ENCODE measurements at places on chromosomes 3 and 15.

- no peak for DNase-seq
Measured at GRCh38 chr3:5005367-5005766, 26.1 kb downstream of the BHLHE40 start.

DNA sequence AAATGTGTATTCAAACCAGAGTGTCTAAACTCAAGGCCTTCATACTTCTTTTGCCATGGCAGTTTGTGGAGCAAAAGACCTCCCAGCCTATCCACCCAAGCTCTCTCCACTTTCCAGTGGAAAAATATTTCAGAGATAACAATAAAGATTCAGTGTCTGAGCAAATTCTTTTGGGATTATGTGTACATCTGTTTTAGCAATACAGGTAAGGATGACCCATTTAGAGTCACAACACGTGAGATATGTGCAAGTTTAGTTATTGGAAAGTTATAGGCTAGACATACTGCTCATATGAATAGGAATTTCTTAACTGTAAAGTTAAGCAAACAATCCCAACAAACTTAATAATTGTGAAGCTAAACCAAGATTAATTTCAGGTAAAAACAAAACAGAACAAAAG, 174.5 kb upstream of the LRIG1 start:
- DNase-seq, result no peak

DNA sequence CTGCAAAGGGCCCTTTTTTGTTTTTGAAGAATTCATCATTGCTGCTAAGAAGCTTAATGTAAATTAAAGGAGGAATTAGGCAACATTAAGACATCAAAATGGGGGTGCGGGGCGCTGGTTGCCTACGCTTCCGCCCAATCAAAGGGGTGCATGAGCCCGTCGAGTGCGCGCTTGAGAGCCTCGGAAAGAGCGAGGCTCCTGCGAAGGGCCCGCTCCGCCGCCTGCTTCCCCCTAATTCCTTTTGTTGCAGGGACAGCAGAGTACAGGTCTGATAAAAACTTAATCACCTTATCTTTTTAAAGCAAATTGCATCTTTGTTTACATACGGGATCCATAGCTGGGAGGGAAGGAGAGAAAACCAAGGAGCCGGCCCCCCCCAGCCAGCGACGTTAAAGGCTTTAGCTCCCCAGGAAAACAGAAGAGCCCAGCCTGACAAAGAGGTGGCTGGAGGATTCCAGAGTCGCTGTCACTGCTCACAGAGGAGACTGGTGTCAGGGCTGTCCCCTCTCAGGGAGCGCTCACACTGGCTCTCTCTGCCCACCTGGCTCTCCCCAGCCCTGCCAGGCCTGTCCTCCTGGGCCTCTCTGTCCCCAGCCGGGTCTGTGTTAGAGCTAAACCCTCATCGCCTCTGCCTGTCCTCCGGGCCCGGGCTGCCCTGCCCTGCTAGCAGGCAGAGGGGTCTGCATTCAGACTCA, 67.3 kb downstream of the DNAJB8 start:
- DNase-seq, result no peak

DNA sequence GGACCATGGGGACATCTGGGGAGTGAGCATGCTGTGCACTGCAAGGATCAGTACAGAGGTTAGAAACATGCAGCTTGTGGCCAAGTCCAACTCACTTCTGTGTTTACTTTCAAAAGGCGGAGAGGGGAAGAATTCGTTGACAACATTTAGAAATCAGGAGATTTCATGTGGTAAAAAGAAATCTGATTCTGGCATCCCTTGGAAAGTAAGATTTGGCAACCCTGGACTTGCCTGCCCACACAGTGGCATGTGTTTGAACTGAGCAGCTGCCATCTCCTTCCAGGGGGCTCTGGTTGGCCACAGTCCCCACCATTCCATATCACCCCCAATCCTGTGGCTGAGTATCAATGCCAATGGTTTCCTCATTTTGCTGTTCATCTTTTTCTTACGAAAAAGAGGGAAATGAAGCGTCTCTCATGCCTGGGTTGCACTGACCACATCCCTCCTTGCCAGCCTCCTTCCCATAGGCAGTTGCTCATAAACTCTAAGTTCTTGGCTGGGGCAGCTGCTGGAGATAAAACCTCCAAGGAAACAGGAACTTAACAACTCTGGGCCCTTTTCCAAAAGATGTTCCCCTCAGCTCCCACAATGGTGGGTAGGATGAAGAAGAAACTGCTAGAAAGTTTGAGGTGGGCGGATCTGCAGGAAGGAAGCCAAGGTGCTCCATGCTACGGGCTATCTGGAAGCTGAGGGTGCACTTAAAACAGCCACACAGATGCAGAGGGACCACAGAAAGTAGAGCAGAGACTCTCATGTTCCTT, 29.2 kb downstream of the SLC6A11 start:
- DNase-seq, result no peak

- no peak for DNase-seq
Measured at GRCh38 chr15:67146875-67147381, 81.5 kb downstream of the SMAD3 start.

DNA sequence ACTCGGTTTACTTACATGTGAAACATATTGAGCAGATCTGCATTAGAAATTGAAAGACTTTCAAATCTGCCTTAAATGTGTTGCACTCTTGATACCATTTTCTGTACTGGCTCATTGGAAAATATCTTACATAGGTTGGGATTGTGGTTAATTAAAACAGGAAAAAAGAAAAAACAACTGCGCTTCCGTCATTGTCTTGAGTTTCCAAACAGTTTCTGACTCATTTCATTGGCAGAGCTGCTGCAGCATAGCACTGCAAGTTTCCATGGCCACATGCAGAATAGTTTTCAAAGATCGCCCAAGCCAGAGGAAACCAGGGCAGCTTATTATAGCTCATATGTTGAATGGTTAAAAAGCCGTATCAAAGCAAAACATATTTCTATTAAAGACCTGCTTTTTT, 446.6 kb upstream of the BCHE start:
- DNase-seq, result no peak

- DNase-seq, result no peak
Measured at GRCh38 chr3:173732237-173732636, 334.7 kb downstream of the NLGN1 start.

- DNase-seq, result no peak
Measured at GRCh38 chr3:111729087-111729846, 129.8 kb upstream of the PHLDB2 start.

GRCh38 chr15:39589193-39589814, 8.4 kb downstream of the THBS1 start:
- DNase-seq, result no peak

- DNase-seq, result no peak
Measured at GRCh38 chr3:60588806-60589205, 662.4 kb downstream of the FHIT start.

DNA sequence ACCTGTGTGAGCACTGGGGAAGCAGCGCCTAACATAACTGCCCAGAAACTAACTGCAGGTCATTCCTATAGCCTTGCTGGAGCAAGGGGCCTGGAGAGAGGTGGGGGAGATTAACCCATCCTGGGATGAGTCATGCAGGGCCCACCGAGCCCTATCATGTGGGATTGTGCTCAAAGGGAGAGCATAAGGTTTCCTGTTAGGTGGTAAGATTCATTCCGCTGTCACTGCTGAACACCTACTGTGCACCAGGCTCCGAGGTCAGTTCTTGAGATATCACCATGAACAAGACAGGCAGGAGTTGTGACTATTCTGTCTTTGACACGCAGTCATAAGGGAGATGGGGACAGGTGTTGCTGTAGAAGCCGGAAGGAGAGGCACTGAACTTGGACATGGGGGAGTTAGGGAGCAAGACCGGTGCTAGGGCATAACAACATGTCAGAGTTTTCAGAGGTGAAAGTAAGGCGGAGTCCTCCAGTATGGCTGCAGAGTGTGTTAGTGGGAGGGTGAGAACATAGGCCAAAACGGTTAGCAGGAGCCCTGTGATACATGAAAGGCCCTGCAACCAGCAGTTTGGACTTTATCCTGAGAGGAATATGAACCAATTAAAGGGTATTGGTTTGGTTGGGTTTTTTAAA, 2.4 kb downstream of the SLC25A38 start:
- DNase-seq, result no peak

DNA sequence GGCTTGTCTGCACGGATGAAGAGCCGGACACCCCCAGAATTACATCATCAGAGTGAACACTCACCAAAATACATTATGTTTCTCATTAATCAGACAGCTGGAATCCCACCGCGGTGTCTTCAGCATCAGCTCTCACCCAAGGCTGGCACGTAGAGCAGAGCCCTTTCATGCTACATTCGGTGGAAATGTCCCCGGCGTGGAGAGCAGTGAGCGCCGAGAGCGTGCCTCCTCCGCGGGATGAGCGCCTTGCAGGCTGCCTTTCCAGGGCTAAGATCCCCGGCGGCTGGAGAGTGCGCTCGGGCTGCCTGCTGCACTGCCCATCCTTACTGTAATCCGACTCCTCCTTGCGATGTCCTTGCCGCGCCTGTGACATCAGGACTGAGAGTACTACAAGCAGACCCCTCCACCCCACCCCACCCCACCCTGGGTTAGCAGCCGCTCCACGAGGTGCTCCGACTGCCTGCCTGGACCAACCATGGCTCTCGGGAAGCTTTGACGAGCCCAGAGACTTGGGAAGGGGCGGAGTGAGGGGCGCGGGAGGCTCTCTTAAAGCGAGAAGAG, at the start of gene ZNF385D:
Gene ZNF385D, minus strand, starts transcription at position 380 of the 561 bp plus-strand sequence. Its CDS starts 294 bp downstream, at position 86.
- peak; percentile 54 for DNase-seq

GRCh38 chr3:45261333-45262110, 35.4 kb upstream of the TMEM158 start:
- no peak for DNase-seq

GRCh38 chr3:139353920-139354556, 10.2 kb downstream of the MRPS22 start:
- DNase-seq, result peak; percentile 14

- DNase-seq, result no peak
Measured at GRCh38 chr3:60085649-60086048, 1035.8 kb upstream of the CFAP20DC start.

DNA sequence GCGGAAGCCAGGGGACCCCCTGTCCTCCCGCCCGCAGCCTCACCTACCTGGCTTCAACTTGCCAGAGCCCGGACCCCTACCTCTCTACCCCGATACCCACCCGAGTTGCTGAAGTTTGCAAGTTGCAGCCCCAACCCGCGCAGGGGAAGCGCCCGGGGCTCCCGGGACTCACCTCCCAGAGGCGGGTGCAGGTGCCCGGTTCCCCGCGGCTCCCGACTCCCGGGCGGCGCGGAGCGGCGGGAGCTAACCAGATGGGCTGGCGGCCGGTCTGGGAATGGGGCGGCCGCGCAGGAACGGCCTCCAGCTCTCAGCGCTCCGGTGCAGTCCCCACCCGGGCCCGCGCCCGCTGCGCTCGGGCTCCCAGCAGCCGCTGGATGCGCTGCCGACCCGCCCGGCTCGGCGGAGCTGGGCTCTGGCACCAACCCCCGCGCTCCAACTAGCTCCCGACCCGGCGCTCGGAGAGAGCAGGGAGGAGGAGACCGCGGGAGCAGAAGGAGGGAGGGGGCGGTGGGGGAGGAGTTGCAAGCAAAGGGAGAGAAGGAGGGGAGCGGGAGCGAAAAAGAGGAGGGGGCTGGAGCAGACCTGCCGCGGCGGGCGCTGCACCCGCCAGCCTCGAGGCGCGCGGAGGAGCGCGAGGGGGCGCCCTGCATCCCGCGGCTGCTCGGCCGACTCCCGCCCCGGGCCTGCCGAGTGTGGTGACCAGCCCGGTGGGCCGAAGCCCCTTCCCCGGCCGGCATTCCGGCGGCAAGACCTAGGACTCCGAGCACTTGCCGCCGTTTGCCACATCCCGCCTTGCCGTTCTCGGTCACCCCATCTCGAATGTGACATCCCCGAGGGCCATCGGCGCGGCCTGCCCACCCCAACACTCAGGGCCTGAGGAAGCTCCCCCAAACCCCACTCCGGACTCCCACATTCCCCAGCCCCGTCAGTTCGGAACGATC, at the start of gene SEMA5B:
Gene SEMA5B, minus strand, starts transcription at position 472 of the 941 bp plus-strand sequence. CDS start 66,500 bp downstream, outside the sequence.
- DNase-seq, result peak; percentile 79

GRCh38 chr3:57025237-57025636, 35.2 kb upstream of the SPATA12 start:
- no peak for DNase-seq

DNA sequence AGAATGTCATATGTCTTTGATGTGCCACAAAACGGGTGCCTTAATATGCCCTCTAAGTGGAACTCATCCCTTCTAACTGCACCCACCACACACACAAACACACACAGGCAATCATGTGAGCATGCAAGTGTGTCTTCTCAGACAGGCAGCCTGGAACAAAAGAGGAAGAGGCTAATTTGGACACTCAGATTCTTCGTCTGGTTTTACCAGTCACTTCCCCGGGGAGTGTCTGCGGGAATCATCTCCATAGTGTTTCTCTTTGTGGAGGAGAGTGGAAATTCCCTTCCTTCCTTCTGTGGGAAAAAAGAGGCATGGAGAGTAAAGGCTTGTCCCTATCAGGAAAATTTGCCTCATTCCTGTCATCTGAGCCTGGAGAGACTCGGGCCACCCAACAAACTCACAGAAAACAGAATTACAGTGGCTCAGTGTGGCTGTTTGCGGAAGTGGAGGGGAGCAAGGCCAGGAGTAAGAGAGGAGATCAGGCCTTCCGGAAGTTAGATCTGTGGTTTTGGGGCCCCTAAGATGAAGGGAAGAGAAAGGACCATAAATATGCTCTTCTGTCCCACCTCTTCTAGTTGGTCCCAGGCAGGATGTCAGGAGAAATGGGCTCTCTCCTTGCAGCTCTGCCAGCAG, 212.6 kb upstream of the SEMA6D start:
- no peak for DNase-seq

DNA sequence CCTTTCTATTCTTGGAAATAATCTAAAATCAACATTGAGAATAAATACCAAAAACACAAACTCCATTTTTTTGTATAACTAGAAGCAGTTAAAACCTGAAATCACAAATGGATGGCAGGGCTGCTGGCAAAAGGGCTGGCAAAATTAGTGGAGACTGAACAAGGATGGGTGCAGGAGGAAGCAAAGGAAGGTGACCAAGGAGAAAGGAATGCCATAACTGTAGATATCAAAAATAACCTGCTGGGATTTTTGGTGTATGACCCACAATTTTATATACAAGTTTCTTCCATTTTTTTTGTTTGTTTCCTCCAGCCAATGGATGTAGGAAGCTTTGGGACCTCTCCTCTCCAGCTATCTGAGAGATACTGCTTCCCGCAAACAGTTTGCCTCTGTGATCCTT, 12.7 kb downstream of the CFAP44 start:
- DNase-seq, result no peak

DNA sequence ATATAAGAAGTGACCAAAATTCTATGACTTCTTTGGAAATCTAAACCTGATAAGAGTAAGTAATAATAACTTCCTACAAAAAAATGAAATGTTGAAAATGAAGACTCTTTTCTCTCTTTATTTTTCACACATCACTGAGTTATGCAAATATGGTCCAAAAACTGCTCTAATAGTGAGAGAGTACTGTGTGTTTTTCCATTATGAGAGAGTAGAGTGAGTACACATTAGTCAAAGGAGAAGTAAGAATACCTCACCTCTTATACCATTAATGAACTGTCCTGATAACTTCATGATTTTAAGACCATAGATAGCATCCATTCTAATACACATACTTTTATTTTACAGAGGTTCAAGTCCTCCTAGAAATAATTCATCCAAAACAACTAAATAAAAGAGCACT, 1310.2 kb downstream of the SI start:
- DNase-seq, result no peak

GRCh38 chr3:175983379-175983778, 1124.2 kb downstream of the NAALADL2 start:
- DNase-seq, result no peak
